ENCODE measurements at places on chromosomes 13 and 19.

GRCh38 chr13:112616586-112617362 is 28.8 kb upstream of the TUBGCP3 start:
- DNase-seq = no peak

DNA sequence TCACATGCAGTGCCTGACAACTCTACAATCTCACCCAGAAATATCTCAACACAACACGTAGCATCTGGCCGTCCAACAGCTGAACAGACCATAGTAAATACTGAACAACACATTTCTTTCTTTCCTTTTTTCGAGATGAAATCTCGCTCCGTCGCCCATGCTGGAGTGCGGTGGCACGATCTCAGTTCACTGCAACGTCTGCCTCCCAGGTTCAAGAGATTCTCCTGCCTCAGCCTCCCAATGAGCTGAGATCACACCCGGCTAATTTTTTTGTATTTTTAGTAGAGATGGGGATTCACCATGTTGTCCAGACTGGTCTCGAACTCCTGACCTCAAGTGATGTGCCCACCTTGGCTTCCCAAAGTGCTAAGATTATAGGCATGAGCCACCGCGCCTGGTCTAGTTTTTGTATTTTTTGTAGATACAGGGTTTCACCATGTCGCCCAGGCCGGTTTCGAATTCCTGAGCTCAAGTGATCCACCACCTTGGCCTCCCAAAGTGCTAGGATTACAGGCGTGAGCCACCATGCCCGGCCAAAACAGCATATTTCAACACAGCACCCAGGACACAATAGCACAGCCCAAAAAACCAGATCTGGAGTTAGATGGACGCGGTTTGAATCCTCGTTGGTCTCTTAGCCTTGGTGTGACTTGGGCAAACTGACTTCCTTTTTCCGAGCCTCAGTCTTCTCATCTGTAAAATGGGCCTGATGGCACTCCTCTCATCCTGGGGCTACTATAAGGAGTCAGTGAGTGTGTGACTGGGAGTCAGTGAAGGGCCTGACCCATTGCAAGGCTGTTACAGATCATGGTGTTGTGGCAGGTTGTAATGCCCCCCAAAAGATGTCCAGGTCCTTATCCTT is 22.6 kb downstream of the CYP2A6 start:
- DNase-seq = no peak

- DNase-seq = no peak
These were observed 97.3 kb downstream of the TDRD3 start for GRCh38 chr13:60494296-60494695.

DNA sequence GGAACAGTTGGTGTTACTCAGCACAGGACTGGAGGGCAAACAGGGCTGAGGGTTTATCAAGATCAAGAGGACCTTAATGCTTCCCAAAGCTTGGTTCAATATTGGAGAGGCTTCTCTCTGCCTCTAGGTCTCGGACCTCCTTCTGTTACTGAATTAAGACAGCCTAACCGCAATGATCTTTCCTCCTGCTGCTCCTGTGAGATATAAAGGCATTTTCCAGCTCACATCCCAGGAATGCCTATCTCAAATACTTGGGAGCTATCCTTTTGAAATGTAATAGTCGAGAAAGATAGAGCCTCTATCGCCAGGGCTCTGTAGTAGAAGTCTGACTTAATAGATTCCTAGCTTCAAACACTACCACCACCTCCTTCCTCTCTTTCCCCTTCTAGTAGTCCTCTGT is 1475.0 kb downstream of the SLITRK1 start:
- DNase-seq = no peak

GRCh38 chr13:29935309-29935981 is 85.0 kb upstream of the UBL3 start:
- no peak for DNase-seq

DNA sequence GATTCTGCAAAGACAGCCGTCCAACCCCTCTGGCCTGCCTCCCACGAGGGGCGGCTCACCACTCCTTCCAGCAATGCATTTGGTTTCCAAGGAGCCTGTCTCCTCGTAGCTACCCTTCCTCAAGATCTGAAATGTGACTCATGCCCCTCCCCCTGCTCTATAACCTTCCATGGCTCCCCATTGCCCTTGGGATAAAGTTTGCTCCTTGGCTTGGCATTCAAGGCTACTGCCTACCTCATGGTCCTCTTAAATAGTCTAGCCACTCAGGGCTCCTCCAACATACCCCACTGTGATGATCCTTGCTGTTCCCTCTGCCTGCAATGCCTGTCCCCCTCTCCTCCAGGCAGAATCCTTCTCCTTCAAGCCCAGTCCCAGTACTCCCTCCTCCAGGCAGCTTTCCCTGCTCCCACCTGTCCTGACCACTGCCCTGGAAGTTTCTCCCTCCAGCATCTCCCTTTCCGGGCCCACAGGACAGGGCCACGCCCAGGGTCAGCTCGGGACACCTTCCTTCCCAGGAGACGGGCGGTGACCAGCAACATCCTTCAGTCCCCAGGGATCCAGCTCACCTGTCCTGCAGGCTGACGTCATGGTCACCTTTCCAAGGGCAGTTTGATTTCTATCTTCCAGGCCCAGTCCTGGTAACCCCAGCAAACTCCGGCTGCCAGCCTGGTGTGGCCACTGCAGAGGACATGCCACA is 19.2 kb upstream of the SEMA6B start:
- no peak for DNase-seq

GRCh38 chr19:3046698-3047495 is 15.4 kb downstream of the TLE5 start:
- no peak for DNase-seq

DNA sequence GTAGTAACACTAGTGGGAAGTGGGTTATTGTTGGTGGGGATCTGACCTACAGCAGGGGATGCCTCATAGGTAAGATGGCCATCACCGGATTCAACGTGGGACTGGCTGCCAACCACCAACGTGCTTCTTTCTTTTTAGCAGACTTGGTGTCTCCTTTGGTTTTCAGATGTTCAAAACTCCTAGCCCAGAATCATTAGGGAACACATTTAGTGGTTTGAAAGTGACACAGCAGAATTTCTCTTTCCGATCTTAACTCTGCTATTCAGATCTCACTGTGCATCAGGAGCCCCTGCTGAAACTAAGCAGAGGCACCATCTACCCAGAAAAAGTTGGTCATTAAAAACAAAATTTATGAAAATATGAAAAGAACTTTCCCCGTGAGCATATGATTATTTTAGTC is 36.7 kb upstream of the PCDH8 start:
- no peak for DNase-seq

- no peak for DNase-seq
These were observed 254.1 kb upstream of the RXFP2 start for GRCh38 chr13:31485183-31485582.

GRCh38 chr19:7994114-7994513 is 11.3 kb downstream of the ELAVL1 start:
- DNase-seq = no peak

GRCh38 chr13:21047087-21047486 is 14.3 kb downstream of the LATS2 start:
- no peak for DNase-seq

DNA sequence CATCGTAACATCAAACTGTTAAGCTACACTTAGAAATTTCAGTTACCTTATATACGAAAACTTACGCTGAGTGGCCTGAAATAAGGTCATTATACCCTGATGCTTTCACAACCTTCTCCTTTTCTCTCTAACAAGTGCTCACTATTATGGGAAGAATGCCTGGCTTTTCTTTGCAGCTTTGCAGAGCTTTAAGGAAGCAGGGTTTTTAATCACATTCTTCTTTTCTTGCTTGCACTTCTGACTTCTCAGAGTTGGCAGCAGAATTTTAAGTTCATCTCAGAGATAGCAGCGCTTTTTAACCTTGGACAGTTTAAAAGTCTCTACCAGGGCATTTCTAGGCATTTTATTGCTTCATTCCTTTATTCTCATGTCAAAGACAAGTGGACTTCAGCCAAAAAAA is 285.1 kb downstream of the SPRY2 start:
- DNase-seq = no peak

DNA sequence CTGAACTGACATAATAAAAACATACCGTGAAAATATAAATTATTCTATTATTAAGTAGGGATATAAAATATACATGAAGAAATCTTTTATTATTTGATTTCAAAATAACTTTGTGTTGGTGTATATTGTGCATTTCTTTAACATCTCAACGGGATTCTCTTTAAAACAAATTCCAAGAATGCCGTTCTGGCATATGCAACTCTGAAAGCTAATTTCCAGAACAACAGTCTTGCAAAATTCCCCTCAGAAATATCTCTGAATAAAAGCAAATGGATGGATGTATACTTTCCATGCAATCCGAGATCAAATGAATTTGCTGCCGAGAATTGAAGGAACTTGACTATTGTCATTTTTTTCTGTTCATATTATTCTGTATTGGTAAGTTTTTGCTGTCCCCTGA is 1579.8 kb downstream of the PCDH9 start:
- DNase-seq = no peak

- no peak for DNase-seq
These were observed 26.7 kb upstream of the TDRD3 start for GRCh38 chr13:60370343-60370742.

GRCh38 chr13:113936166-113936965 is 37.5 kb downstream of the C13orf46 start:
- DNase-seq = no peak

DNA sequence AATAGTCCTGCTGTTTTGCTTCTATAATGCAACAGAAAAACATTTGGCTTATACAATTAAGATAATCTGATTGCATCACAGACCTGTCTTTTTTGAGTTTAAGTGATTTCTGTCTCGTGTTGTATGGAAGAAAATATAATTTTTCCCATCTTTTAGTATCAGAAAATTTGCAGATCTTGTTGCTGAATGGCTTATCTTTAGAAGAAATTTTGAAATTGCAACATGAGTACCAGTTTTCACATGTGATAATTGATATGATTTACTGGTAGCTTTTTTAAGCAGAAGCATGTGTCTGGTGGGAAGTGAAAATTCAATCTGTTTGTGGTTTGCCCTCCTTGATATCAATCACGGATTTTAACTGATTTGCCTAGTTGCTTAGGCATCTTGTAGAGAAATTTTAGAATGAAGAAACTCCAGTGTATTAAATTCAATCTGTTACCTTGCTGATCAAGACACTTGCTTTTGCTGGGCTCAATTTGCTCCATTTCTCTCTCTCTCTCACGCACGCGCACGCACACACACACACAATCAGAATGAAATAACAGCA is 89.8 kb upstream of the MYCBP2 start:
- no peak for DNase-seq

GRCh38 chr13:75554464-75554863 is 4.9 kb downstream of the UCHL3 start:
- DNase-seq = no peak

Measured in non-pigmented ciliary epithelial cell (primary cell).